ENCODE measurements at places on chromosomes 4 and X.
A peak's percentile ranks its signal among the peaks of the same experiment; 100 is the strongest.

DNA sequence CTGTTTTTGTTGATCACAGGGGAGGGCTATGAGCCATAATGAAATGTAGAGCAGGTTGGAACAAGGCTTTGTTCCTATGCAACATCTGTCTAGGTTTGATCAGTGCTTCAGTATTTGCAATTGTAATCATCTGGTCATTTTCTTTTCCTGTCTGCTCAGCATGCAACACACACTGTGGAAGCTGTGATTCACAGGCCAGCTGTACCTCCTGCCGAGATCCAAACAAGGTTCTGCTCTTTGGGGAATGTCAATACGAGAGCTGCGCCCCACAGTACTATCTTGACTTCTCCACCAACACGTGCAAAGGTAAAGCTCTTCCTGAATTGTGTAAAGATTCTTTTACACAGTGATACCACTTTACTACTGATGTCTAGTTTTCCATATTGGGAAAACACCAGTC, 181.9 kb upstream of the ANXA3 start:
- peak; percentile 22 for DNase-seq

GRCh38 chr4:135372131-135372530, 1170.5 kb upstream of the PABPC4L start:
- DNase-seq, result no peak

- no peak for DNase-seq
Measured at GRCh38 chrX:95949588-95949987, 735.1 kb upstream of the DIAPH2 start.

GRCh38 chr4:73608689-73609594, 11.3 kb downstream of the RASSF6 start:
- DNase-seq, result peak; percentile 32

- peak; percentile 30 for DNase-seq
Measured at GRCh38 chr4:71229477-71230270, 109.1 kb upstream of the SLC4A4 start.

GRCh38 chr4:37715889-37716402, 29.8 kb upstream of the RELL1 start:
- DNase-seq, result no peak

- no peak for DNase-seq
Measured at GRCh38 chr4:1759818-1760223, 33.3 kb upstream of the FGFR3 start.

Data from GM04504 (cell line).